ENCODE measurements at places on chromosomes 1 and 21.
A peak's percentile ranks its signal among the peaks of the same experiment; 100 is the strongest.

- DNase-seq: peak; percentile 86
Measured at GRCh38 chr1:172443666-172444453, at the start of gene PIGC. Gene PIGC (minus strand): TSS chr1:172444069. CDS start chr1:172442622, 1,447 bp downstream.

DNA sequence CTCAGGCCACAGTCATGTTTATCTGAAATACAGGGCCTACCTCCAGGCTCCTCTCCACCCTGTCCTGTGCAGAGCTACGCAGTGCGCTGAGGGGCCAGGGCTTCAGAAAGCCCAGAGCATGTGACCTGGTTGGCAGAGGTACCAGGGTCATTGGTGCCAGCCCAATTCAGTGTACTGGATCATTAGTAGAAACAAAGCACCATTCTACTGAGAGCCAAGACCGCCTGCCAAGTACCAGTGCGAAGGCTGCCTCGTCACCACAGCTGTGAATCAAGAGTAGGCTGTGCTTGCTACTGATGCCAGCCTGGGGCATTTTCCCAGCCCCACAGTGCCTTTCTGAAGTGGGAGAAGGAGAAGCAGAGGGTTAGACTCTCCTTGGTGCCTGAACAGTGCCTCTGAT is 59.8 kb downstream of the CAPN9 start:
- DNase-seq: no peak

DNA sequence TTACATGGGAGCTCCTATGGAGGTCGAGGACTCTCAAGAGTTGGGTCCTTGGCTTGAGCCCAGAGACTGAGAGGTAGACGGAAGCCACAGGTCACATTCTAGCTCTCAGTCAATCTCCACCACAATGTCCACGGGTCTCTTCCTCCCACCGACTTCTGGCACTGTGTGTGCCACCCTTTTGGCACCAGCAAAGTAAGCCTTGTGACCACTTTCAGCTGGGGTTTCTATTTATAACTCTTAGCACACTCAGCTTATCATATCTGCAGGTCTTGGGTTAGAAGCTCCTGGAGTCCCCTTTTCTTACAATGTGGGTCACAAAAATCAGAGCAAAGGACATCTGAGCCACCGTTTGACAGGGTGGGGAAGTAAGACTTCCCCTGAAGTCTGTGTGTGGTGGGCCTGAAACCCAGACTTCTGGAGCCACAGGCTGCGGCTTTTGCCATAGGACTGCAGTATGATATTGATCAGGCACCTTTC is 28.3 kb downstream of the NCMAP start:
- DNase-seq: no peak

GRCh38 chr1:209707308-209707707 is 2.7 kb downstream of the HSD11B1 start:
- no peak for DNase-seq

GRCh38 chr1:69320757-69321211 is 246.9 kb upstream of the LRRC7 start:
- no peak for DNase-seq

DNA sequence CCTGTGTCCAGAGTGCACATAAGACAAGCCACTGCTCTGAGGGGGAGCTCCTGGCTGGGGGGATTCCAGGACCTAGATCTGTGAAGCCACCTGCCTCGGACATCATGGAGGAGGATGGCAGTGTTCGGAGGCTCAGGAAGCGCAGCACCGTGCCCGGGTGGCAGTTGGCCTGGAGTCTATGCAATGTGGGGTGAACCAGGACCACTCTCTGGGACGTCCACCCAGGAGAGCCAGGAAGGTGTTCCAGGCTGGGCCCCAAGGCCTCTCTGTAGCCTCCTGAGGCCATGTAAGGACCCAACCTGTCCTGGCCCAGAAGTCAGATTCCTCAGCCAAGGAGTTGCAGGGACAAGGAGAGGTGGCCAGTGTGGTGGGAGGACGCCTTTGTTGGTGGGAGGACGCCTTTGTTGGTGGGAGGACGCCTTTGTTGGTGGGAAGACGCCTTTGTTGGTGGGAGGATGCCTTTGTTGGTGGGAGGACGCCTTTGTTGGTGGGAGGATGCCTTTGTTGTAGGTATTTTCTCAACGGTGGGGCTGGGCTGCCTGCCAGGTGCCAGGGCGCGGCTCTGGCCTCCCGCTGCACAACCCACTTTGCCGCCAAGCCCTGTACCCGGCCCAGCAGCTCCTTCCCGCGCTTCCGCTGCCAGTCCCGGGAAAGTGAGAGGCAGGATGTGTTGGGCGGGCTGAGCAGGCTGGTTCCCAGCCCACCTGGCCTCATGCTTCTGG is 30.6 kb upstream of the BMP8B start:
- no peak for DNase-seq

GRCh38 chr1:43137445-43138052 is 34.5 kb downstream of the EBNA1BP2 start:
- DNase-seq: no peak

DNA sequence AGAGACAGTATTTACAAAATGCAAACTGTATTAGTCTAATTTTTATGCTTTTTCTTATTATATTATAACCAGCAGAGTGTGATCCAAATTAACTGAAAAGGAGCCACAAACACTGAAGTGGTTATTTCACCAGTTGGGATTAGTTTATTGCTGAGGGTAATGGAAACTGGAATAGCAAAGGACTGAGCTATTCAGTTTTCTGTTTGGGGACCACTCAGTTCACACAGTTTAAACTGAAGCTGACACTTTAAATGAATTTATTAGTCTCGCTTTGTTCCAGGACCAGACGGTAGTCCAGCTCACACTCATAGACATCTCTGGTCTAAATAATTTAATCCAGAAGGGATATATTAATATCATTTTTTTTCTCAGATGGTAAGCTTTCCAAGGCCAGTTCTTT is 410.7 kb downstream of the LTN1 start:
- DNase-seq: no peak

DNA sequence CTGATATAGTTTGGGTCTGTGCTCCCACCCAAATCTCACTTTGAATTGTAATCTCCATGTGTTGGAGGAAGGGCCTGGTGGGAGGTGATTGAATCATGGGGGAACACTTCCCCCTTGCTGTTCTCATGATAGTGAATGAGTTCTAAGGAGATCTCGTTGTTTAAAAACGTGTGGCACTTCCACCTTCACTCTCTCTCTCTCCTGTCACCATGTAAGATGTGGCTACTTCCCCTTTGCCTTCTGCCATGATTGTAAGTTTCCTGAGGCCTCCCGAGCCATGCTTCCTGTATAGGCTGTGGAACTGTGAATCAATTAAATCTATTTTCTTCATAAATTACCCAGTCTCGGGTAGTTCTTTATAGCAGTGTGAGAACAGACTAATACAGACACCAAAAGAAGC is 40.4 kb downstream of the FRRS1 start:
- no peak for DNase-seq

DNA sequence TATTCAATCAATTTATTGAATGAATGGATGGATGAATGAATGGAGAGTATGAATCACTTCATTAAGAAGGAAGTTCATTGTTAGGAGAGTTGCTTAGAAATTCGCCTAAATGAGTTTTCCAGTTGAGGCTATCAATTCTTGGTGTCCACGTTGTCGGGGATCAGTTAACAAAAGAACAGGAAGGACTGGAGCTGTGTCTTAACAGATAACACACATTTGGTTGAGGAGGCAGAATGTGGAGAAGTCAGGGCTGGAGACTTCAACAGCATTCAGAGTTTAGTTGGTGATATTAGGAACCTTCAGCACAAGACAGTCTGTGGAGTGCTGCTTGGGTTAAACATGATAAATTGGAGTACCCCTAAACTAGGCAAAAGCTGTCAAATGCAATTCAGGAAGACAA is 33.7 kb downstream of the ZBTB18 start:
- DNase-seq: no peak

GRCh38 chr1:22775478-22775877 is 64.8 kb downstream of the EPHB2 start:
- DNase-seq: no peak

DNA sequence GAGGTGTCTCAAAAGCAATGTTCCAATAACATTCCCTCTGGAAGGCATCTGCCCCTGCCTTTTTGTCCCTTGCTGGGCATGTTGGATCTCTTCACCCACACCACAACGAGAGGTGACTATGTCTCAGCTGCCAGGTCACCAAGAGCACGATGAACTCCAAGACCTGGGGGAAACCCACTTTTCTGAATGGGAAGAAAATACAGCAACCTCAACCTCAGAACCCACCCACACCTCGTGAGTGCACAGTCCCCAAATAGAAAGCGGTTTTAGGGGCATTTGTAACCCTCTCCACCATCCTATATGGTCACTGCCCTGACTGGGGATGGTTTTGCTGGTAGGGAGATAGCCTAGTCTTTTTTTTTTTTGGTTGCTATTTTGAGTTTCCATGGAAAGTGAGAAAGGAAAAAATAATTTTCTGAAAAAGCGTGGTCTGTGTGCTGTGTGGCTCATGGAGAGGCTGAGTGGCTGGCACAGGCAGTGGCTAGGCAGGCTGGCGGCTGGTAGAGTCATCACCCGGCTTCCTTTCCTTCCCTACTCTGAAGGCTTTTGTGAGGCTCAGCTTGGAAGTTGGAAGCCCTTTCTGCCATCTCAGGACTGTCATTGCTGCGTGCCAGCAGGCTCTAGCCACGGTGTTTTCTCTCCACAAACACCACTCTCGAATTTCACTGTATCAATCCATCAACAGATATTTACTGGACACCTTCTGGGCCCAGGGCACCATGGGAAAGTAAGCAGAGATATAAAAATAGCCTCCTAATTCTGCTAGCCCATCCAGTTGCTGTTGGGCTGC is 15.8 kb downstream of the TSPAN2 start:
- no peak for DNase-seq

All from fibroblast of skin of right biceps (primary cell).